B cell (primary cell): ENCODE measurements at places on chromosomes 7 and 10.

GRCh38 chr7:96993094-96993865, 12.1 kb upstream of the DLX6 start:
- no peak for DNase-seq
- no peak overlapping the region for H3K27ac ChIP-seq
- H3K36me3 ChIP-seq = no peaks in the 10 kb centered on the region

DNA sequence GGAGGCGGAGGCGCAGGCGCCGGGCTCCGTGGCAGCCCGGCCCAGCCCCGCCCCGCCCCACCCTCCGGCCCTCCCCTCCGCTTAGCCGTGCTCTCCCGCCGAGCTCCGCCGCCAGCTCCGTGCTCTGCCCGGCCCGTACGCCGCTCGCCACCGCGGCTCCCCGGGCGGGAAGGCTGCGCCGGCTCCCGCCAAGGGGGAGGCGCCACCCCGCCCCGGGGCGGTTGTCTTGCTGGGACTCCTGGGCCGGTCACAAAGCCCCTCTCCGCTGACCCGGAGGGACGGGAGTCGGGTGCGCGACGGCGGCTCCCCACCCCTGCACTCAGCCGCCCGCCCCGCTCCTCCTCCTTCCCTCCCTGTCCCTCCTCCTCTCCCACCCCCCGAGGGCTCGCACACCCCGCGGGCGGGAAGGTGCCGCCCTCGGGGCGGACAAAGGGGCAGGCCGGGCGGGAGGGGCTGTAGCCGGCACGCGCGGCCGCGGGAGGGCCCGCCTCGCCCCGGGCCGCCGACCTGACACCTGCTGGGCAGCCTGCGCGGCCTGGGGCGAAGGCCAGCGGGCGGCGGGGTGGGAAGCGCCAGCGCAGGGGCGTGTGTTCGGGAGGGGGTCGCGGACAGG, 11.5 kb upstream of the SP8 start:
- DNase-seq = no peak
- peak overlapping the region; percentile 21 for H3K4me3 ChIP-seq
- H3K27ac ChIP-seq = no peak overlapping the region
- H3K27me3 ChIP-seq = peaks cover under 1% of the 10 kb centered on the region
- H3K4me1 ChIP-seq = peaks cover 23% of the 10 kb centered on the region

GRCh38 chr10:17476073-17476472, 21.7 kb upstream of the ST8SIA6 start:
- no peaks in the 10 kb centered on the region for H3K4me1 ChIP-seq
- H3K27ac ChIP-seq = no peak overlapping the region
- peaks cover 2% of the 10 kb centered on the region for H3K27me3 ChIP-seq
- H3K4me3 ChIP-seq = no peak overlapping the region
- H3K36me3 ChIP-seq = no peaks in the 10 kb centered on the region

DNA sequence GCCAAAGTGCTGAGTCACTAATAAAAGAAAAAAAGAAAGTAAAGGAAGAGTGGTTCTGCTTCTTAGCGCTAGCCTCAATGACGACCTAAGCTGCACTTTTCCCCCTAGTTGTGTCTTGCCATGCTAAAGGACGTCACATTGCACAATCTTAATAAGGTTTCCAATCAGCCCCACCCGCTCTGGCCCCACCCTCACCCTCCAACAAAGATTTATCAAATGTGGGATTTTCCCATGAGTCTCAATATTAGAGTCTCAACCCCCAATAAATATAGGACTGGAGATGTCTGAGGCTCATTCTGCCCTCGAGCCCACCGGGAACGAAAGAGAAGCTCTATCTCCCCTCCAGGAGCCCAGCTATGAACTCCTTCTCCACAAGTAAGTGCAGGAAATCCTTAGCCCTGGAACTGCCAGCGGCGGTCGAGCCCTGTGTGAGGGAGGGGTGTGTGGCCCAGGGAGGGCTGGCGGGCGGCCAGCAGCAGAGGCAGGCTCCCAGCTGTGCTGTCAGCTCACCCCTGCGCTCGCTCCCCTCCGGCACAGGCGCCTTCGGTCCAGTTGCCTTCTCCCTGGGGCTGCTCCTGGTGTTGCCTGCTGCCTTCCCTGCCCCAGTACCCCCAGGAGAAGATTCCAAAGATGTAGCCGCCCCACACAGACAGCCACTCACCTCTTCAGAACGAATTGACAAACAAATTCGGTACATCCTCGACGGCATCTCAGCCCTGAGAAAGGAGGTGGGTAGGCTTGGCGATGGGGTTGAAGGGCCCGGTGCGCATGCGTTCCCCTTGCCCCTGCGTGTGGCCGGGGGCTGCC, at the start of gene IL6:
Gene IL6, plus strand, starts transcription at position 294 of the 807 bp plus-strand sequence. Its CDS starts 63 bp downstream, at position 357.
- H3K36me3 ChIP-seq = no peaks in the 10 kb centered on the region
- peak; percentile 77 for DNase-seq
- H3K27me3 ChIP-seq = no peaks in the 10 kb centered on the region
- no peak within 1 kb of the TSS for H3K4me3 ChIP-seq
